Stimulated activated effector memory CD8-positive, alpha-beta T cell treated with anti-CD3 and anti-CD28 coated beads, Interleukin-12 subunit alpha, Interleukin-12 subunit beta, amount 100 ng/mL, for 72 hours (primary cell): ENCODE measurements at places on chromosomes 1 and 21.

- DNase-seq = no peak
These were observed 10.4 kb downstream of the TTLL10 start for GRCh38 chr1:1183833-1184775.

GRCh38 chr1:99963041-99963795 lies 6.6 kb upstream of the SLC35A3 start:
- DNase-seq = no peak

- no peak for DNase-seq
These were observed 26.9 kb upstream of the DDR2 start for GRCh38 chr1:162605225-162605927.

DNA sequence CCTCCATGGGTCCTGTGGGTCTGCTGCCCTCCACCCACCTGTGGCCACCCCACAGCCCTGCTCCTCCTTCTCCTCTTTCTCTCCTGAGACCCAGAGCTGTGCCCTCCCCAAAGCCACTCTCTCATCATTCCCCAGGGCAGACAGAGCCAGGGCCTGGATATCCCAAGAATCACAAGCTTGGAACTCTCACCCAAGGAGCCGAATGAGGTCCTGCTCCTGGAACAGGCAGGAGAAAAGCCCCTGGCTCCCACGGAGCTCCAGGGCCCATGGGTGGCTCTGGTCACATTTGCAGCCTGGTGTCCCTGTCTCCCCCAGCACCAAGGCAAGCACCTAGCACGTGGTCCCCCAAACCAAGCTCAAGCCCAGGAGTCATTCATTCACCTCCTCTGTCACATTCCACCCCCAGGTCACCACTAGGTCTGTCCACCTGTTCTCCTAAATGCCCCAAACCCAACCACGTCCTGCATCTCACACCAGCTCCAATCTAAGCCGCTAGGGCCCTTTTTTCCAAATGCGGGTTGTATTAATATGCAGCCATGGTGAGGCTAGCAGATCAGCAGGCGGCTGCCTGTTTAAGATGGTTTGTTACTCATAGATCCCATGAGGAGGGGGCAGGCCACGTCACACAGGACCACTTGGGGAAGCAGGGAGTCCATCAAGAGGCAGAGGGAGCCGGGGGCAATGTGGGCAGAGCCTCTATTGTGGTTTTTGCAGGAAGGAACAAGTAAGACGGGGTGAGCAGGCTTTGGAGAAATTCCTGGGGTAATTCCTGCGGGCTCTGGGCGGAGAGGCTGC lies 215.5 kb upstream of the VAMP3 start:
- DNase-seq = no peak

DNA sequence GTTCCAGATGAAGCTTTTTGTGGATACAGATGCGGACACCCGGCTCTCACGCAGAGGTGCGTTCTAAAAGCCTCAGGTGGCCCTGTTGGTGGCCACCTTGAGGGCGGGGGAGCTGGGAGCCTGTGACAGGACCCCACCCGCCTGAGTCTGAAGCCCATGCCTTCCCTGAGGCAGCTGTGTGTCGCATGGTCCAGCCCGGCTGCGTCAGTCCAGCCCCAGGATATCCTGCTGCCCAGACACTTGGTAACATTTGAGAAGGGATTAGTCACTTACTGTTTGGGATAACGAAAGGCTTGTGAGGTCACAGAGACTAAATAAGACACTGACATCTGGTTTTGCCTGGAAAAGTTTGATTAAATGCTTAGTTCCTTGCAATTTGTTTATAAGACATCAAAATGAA lies 68.9 kb downstream of the UCK2 start:
- no peak for DNase-seq

- no peak for DNase-seq
These were observed 105.7 kb downstream of the AJAP1 start for GRCh38 chr1:4760088-4760487.

GRCh38 chr1:90336552-90337324 lies 341.8 kb downstream of the ZNF326 start:
- DNase-seq = no peak

DNA sequence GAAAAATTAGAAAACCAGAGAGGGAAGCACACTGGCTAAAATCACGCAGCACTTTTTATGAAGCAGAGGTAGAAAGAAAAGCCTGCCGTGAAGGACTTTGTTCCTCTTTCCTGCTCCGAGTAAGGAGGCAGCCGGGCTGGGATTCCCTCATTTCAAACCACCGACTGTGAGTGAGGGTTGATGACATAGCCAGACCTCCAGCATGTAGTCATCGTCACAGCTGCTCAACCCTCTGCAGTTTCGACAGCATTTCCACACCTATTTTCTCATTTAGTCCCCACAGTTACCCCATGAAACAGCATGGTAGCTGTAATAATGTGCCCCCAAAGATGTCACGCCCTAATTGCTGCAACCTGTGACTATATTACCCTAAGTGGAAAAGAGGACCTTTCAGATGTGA lies 35.3 kb downstream of the FCRL5 start:
- no peak for DNase-seq

DNA sequence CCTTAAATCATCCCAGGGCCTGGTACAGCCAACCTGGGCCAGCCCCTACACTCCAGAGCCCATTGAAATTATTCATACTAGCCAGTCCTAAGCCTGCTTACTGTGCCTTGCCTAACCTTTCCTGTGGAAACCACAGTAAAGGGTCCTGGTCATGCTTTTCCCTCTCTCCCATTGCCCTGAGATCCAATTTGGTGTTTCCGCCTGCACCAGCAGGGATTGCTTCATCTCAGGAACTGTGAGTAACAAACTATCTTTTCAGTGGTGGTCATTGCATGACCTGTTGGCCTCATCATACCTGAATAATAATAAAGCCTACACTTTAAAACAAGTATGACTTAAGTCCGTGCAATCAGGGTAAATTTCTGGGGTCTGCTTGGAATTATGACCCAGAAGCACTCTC lies 18.7 kb upstream of the GALNT2 start:
- no peak for DNase-seq

DNA sequence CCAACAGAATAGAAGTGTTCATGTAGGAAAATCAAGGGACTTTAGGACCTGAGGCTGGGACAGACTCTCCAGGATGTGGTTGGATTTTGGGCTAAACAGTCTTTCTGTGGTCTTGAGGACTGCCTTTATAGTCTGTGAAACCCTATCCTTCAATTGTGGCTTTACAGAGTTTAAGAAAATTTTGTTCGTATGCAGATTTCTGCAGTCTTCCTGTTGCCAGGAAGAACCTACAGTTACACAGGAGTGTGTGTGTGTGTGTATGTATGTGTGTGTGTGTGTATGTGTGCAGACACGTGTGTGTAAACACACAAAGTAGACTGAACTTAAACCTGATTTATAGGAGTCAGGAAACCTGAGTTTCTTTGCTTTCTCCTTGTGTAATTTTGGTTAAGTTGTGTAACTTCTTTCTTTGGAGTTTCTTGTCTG lies 22.8 kb downstream of the NEK7 start:
- DNase-seq = no peak

DNA sequence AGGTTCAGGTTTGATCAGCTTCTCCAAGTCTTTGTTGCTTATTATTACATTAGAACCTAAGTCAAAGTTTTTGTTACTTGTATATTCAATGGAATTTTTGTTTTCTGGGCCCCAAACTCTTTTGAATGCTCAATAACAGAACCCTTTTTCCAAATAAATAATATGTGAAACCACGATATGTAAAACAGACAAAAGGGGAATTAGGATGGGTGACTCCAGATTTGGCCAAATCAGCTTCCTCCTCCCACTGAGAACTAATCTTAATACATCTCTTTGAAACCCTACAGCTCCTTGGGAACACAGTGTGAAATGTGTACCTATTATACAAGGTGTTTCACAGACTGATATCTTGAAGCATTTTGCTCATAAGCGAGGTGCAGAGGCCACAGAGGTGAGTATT lies 67.0 kb upstream of the TNFSF18 start:
- no peak for DNase-seq

DNA sequence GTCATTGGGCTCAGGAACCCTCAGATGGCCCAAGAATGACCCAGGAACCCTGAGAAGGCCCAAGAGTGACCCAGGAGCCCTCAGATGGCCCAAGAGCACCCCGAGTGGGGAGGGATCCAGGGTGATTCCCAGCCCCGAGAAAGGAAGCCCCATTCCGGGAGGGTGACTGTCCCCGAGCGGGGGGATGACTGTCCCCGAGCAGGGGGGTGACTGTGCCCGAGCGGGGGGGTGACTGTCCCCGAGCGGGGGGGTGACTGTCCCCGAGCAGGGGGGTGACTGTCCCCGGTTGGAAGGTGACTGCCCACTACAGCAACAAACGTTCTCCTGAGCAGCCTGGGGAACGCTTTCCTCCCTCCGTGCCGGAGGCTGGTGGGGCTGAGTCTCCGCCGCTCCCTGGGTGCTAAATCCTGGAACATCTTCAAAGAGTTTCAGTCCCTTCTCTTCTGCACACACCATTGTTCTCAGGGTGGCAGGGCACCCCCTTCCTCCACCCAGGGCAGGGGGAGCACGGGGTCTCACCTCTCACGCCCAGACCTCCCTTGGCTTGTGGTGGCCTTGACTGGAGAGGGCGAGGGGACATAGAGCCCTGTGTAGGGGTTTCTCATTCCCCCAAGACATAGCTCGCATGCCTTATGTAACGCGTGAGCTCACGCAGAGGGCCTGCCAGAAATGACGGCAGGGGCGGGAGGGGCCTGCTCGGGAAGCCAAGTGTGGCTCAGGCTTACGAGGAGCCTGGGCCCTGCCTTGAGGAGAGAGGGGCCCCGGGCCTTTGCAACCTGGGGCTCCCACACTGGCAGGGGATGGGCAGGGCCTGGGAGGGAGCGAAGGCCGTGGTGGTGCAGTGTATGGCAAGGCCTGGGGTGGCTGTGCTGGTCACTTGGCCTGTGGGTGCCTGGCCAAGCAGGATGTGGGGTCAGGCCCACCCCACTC lies 14.3 kb upstream of the SKI start:
- DNase-seq = no peak

- no peak for DNase-seq
These were observed 62.1 kb downstream of the PLPPR4 start for GRCh38 chr1:99326215-99326949.
